Mammary epithelial cell (primary cell): ENCODE measurements at places on chromosomes 3 and 15. TPM values are rescaled to one million over a fixed set of nuclear protein-coding genes. Genes with fewer than 3 reads are reported as not detected.

The VILL gene
- 2.4 and 3.0 TPM in 2 replicates for total RNA-seq

The PIGB gene
- total RNA-seq: 23.8 TPM

The SIN3A gene
- 33.8 and 41.2 TPM in 2 replicates for total RNA-seq

- no peak for DNase-seq
Measured at GRCh38 chr3:108183181-108183580, 39.0 kb downstream of the IFT57 start.

DNA sequence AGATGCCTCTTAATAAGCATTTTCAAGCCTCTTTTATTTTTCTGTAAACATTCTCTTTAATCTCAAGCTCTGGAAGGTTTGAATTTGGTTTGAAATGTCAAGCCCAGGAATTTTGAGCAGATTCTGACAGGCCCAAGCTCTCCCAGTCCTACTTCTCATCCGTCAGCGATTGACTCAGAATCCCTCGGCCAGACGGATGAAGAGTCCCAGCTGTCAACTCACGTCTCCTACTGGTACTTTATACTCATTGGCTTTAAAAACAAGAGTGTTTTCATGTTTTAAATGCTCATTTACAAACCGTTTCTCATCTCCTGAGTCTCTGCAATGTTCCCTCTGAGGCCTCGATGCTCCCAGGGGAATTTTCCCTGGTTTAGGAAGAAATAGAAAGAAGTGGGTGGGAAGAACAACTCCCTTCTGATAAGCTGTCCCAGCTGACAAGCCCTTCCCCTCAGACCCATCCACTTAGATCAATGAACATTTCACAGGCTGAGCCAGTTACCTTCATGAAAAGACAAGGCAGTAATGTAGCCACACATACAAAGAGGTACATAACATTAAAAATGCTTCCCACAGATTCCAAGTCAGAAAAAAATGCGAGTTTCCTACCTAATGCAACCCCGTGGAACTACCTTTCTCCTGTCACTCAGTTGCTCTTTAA, 478.2 kb upstream of the DPH6 start:
- no peak for DNase-seq

DNA sequence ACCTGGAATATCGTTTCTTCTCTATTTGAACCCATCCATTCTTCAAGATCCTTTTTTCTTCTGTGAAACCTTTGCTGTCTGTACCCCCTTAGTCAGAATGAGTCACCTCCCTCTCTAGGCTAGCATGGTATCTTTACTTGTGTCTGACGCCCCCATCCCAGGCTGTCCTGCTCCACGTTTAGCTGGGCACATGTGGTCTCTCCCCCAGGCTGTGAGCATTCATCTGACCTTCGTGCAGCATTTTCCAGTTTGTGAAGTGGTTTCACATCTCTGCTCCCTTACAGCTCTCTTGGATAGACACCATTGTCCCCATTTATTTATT, 14.3 kb upstream of the TLE3 start:
- no peak for DNase-seq

The CKMT1B gene
- total RNA-seq: 22.0 TPM

- DNase-seq: peak; percentile 74
Measured at GRCh38 chr3:107068980-107069379, 308.3 kb upstream of the CCDC54 start.
